ENCODE measurements at places on chromosomes 6 and 20. TPM values are rescaled to one million over a fixed set of nuclear protein-coding genes. Genes with fewer than 3 reads are reported as not detected.
A peak's percentile ranks its signal among the peaks of the same experiment; 100 is the strongest.

The SLC32A1 gene
- not detected for total RNA-seq

DNA sequence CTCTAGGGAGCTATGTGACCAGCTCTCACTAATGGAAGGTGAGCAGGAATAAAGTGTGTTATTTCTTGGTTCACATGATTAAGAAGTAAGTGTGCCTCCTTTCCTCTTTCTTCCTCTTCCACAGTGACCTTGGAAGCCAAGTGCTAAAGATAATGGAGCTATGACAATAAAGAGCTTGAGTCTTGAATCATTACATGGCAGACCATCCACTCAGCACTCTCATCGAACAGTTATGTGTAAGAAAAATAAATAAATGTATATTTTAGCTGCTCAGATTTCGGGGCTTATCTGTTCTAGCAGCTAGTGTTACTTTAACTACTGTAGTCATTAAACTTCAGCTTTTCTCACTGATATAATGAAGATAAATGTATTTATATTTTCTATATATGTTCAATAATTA lies 72.9 kb downstream of the HDGFL1 start:
- H3K27ac ChIP-seq = no peak overlapping the region
- no peaks in the 10 kb centered on the region for H3K27me3 ChIP-seq
- DNase-seq = no peak
- H3K36me3 ChIP-seq = no peaks in the 10 kb centered on the region

- no peak overlapping the region for H3K4me3 ChIP-seq
- no peaks in the 10 kb centered on the region for H3K4me1 ChIP-seq
- H3K27me3 ChIP-seq = no peaks in the 10 kb centered on the region
- no peak for DNase-seq
- H3K36me3 ChIP-seq = no peaks in the 10 kb centered on the region
- H3K27ac ChIP-seq = no peak overlapping the region
Measured at GRCh38 chr6:146898069-146898887, 299.5 kb downstream of the ADGB start.

The TREML4 gene
- not detected for total RNA-seq

The MLN gene
- not detected for total RNA-seq

DNA sequence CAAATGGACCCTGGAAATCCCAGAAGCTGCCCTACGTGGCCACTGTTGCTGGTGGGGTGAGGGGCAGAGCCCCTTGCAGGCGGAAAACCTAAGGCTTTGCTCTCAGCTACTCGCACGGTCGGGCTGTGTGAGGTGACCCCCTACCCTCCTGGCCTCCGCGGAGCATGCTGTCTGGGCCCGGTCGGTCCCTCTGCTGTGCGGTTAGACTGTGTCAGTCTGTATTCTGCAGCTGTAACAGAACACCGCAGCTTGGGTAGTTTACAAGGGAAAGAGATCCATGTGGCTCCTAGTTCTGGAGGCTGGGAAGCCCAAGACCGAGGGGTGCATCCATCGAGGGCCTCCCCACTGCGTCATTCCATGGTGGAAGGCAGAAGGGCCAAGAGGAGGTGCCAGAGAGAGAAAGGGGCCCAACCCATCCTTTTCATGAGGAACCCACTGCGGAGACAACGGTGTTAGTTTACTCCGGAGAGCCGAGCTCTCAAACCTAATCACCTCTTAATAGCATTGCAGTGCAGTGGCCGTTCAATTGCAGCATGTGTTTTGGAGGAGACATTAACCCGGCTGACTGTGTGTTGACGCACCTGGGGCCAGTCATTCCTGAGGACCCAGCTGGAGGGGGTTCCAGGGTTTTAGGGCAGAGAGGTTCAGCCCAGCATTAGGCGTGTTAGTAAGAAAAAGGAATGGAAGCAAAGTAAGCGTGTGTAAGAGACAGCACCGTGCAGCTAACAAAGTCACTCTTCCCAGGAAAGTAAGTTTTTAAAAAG lies 18.3 kb downstream of the COL9A3 start:
- no peaks in the 10 kb centered on the region for H3K36me3 ChIP-seq
- no peaks in the 10 kb centered on the region for H3K27me3 ChIP-seq
- DNase-seq = no peak

DNA sequence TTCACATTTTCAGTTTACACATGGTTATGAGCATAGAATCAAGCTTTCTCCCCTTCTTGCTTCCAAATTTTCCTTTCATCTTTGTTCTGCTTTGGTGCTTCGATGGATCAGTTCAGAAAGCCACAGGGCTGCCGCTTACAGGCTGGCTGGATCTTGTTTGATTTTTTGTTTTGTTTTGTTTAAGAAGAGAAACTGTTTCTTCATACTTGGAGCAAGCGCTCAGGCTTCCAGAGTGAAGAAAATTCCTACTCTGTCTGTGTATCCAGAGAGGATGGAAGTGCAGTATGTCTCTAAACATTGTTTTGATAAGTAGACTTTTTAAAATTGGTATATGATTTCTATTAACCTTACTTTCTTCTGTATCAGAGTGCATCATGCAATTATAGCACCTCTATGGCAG lies 66.9 kb downstream of the ARID1B start:
- peak; percentile 40 for DNase-seq
- no peak overlapping the region for H3K27ac ChIP-seq
- H3K27me3 ChIP-seq = no peaks in the 10 kb centered on the region
- H3K4me3 ChIP-seq = no peak overlapping the region
- peaks cover 70% of the 10 kb centered on the region for H3K4me1 ChIP-seq

- H3K27ac ChIP-seq = no peak overlapping the region
- peaks cover 59% of the 10 kb centered on the region for H3K4me1 ChIP-seq
- no peak for DNase-seq
- no peaks in the 10 kb centered on the region for H3K36me3 ChIP-seq
Measured at GRCh38 chr6:136762022-136762975, 30.0 kb downstream of the MAP3K5 start.
